Dermis blood vessel endothelial cell (primary cell): ENCODE measurements at places on chromosomes 12 and 14. TPM values are rescaled to one million over a fixed set of nuclear protein-coding genes. Genes with fewer than 3 reads are reported as not detected.

The TMX1 gene
- total RNA-seq: 62.8 and 71.0 TPM in 2 replicates

The LTBR gene
- 46.4 and 74.0 TPM in 2 replicates for total RNA-seq

The HSP90B1 gene
- 932 and 1,739 TPM in 2 replicates for total RNA-seq

The TAS2R10 gene
- 0.17 and 0.37 TPM in 2 replicates for total RNA-seq

The PAX9 gene
- 0.37 TPM in 1 of 2 replicates, not detected in the other for total RNA-seq

The ZFYVE1 gene
- total RNA-seq: 21.3 and 22.4 TPM in 2 replicates

The MEG3 gene
- total RNA-seq: 0.65 and 2.2 TPM in 2 replicates
